GM06990 (cell line): ENCODE measurements at places on chromosomes 2 and 18.

DNA sequence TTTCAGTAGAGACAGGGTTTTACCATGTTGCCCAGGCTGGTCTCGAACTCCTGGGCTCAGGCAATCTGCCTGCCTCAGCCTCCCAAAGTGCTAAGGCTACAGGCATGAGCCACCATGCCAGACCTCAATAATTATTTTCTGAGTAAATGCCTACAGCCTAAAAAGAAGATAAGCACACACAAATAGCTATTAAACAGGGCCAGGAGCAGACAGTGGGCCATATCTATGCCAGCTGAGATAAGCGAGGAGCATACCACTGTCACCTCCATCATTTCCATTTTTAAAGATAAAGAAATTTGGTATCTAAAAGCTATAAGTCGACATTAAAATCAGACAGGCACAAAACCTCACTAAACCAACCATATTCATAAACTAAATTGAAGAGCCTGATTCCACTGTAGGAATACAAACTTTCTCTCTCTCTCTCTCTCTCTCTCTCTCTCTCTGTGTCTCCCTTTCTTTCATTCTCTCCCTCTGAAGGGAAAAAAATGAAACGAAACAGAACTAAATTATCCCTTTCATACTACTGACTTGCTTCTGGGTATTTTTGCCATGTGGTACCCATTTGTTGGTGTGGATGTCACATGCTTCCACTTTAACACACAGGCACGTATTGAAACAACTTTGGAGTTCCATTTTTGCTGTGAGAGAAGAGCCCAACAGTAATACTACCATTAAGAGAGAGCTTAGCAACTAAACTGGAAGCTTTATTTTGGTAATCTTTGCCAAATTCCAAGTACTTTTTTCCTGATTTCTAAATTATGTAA, 51.0 kb downstream of the FARSB start:
- no peak for DNase-seq

- DNase-seq, result no peak
These were observed 65.6 kb upstream of the RAB6C start for GRCh38 chr2:129913695-129914495.

DNA sequence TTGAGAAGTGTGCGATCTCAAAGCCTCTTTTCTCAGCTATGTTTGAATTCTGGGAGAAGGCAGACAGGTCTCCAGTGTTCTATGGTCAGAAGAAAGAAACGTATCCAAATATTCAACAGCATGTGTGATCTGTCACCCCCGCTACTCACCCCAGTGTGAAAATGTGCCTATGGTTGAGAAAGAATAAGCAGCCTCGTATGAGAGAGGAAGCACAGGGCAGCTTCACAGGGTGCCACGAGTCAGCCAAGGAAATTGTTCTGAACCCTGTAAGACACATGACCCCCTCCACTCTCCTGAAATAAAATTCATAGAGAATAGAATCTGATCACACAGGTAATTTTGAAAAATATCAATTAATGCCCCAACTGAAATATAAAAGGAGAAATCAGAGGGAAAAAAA, 8.0 kb upstream of the SF3B1 start:
- no peak for DNase-seq

DNA sequence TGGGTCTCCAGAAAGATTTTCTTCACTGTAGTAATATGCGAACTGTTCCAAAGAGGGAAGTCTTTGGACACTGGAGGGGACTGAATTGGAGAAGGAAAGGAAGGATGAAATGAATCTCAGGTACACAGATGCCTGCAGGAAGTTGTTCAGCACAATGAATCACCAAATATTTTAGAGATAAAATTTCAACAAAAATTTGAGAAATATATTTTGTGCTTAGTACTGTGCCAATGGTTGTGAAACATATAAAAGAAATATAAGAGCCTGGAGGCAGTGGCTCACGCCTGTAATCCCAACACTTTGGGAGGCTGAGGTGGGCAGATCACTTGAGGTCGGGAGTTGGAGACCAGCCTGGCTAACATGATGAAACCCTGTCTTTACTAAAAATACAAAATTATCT, 3.2 kb downstream of the ELMOD3 start:
- DNase-seq, result no peak

DNA sequence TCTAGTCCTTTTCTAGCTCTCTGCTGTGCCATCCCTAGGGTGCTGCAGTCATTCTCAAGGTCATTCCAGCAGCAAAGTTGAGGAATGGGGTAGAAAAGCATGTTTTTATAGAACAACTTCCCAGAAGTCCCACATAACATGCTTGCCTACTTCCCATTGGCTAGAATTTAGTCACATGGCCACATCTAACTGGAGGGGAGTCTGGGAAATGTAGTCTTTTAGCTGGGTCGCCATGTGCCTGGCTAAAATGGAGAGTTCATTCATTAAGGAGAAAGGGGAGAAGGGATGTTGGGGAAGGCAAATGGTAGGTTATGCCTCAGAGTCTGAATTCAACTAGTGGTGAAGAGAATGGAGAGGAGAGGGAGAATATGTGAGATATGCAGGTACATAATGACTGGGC, 85.7 kb downstream of the SLC4A3 start:
- no peak for DNase-seq

- peak; percentile 76 for DNase-seq
These were observed 17.6 kb downstream of the CDC42EP3 start for GRCh38 chr2:37653805-37654378.

- no peak for DNase-seq
These were observed 9.3 kb upstream of the THADA start for GRCh38 chr2:43605079-43605655.
